ENCODE measurements at places on chromosomes 2 and 18.
A peak's percentile ranks its signal among the peaks of the same experiment; 100 is the strongest.

DNA sequence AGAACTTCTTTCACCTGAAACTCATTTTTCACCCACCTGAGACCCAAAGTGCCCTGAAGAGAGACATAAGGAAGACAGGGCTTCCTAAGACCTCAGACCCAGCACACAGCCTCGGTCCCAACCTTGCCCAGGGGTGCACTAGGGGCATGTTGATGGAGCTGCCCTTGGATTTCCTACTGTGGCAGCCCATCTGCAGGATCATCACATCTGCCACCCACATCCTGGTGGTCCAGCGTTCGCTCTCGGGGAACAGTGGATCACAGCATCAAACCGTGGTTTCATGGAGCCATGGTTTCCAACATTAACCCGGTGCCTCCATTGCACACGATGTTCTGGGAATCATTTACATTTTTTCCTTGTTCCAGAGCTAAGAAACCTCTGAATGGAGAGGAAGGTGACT, 186.4 kb downstream of the TFCP2L1 start:
- no peak for DNase-seq

GRCh38 chr18:61282926-61283325, 50.3 kb upstream of the CDH20 start:
- no peak for DNase-seq

- DNase-seq = no peak
Observed at GRCh38 chr2:225479386-225479785, 79.9 kb downstream of the NYAP2 start.

DNA sequence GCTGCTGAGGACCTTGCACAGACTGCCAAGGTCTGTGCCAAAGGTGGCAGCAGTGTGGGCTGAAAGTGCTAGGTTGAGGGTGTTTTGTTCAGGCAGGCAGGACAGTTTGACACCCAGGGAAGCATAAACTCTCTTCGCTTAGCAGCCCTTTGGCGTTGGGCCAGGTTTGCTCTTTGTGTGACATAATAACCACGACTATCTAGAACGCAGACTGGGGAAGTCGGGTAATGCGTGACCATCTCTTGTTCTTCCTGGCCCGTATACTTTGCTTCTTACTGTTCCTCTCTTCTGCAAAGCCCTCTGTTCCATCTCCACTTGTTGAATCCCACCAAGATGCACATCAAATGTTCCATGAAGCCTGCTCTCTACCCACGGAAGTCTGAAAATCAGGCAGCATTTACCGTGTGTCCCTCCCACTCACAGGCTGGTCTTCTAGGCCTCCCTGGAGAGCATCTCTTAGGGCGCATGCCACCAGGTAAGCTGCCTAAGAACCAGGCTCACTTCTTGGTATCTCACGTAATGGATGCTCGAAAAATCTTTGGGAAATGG, 96.7 kb upstream of the LMAN1 start:
- DNase-seq = no peak

DNA sequence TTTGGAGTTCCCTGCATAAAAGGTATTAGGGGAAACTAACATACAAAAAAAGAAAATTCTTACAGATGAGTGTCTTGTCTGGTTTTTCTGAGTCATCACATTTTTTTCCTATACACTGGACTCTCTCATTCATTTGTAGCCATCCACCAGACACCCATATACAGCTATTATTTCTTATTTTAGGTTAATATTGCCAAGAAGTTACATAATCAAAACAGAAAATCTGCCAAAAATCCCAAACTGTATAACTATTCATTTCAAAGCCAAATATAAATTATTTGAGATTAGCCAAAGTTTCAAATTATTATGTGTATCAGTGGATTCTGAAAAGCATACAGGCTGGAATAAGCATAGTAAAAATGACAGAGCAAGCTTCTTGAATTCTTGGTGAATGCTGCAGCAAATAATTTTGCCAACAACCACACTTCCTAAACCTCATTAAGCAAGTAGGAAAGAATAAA, 191.2 kb downstream of the NCKAP5 start:
- no peak for DNase-seq

- DNase-seq = no peak
Observed at GRCh38 chr2:44616667-44617155, 255.0 kb downstream of the CAMKMT start.

DNA sequence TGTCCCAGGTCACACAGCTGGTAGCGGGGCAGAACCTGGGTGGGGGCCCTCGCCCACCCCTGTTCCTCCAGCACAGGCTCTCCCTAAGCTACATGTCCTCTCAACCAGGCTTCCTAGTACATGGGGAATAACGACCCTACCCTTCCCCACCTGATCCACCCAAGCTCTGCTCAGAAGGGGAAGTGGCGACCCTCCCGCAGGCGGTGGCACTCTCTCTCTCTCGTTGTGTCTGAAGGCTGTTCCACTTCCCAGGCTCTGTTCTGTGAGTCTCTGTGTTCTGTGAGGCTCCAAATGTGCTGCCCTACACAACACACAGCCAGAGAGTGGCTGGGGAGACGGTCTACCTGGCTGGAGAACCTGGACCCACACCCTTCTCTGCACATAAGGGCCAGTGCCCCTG, 135.8 kb downstream of the COPS8 start:
- no peak for DNase-seq

DNA sequence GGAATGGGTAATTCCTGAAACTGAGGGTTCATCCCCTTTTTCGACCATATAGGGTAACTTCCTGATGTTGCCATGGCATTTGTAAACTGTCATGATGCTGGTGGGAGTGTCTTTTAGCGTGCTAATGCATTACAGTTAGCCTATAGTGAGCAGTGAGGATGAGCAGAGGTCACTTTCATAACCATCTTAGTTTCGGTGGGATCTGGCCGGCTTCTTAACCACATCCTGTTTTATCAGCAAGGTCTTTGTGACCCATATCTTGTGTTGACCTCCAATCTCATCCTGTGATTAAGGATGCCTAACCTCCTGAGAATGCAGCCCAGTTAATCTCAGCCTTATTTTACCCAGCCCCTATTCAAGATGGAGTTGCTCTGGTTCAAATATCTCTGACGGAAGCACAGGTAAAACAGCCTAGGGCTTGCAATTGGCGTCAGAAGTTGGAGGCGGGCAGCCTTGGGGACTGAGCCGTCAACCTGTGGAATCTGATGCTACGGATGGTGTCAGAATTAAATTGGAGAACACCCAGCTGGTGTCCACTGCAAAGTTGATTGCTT, 19.5 kb downstream of the RALBP1 start:
- no peak for DNase-seq

- DNase-seq = no peak
Observed at GRCh38 chr2:75564713-75565359, 4.1 kb upstream of the EVA1A start.

DNA sequence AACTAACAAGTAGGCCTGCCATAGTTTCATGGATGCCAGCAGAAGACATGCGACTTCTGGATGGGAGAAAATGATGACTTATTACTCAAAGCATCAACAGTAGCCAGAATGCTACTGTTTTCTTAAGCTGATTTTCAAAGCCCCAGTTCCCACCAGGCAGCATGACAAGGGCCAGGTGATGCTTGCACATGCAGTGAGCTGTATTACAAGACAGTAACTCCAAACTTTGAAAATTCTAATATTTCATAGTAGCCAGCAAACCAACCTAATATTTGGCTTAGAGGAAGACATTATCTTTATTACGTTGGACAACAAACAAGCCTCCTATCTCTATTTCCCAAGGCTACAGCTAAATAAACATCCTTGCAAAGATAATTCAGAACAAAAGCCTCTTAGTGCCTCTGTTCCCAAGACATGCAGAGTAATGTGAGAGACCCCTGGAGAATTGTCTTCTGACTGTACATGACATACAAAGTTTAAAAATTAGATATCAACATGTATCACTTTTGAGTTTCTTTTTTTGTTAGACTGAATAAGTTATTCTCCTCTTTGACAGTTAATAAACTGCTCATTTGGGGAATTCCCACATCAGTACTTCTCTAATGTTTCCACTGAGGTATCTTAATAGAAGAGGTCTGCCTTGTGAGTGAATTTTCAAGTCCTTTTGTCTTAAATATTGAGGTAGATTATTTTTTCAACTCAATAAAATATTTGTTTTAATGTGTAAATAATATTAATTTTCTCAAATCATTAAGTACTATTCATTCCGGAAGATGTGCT, 367.6 kb upstream of the CWC22 start:
- no peak for DNase-seq

GRCh38 chr2:232417489-232417888, 10.8 kb downstream of the ALPG start:
- DNase-seq = no peak

DNA sequence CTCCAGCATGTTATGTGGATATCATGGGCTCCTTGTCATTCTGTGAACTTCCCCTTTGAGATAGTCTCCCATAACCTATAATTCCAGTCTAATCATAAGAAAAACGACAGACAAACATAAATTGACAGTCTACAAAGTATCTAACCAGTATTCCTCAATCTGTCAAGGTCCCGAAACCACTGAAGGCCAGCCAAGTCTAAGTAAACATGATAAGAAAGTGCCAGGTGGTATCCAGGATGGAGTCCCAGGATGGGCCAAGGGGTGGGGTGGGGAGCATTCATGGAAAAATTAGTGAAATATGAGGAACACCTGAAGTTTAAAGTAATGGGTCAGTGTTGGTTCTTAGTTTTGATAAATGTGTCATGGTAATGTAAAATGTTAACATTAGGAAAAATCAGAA, 355.5 kb downstream of the DPP10 start:
- DNase-seq = no peak

DNA sequence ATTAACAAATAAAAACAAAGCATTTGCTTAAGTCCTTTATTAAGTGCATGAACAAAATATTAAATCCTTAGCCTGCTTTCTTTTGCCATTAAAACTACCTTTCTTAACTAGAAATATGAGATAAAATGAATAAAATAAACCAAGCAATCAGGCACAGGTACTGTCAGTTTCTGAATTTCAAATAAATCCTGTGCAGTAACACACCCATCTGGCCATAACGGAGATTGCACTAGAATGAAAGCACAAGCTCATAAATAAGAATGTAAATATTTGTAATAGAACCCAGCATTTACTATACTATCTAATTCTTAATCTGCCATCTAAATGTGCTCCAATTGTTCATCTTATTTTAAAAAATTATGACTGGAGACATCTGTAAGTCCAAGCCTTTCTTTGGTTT, 31.9 kb downstream of the PRKRA start:
- no peak for DNase-seq

- no peak for DNase-seq
Observed at GRCh38 chr18:63031375-63031774, 288.2 kb downstream of the BCL2 start.

GRCh38 chr2:168712053-168712452, 90.4 kb upstream of the NOSTRIN start:
- DNase-seq = no peak

GRCh38 chr18:42028247-42028832, 73.3 kb downstream of the PIK3C3 start:
- peak; percentile 27 for DNase-seq

DNA sequence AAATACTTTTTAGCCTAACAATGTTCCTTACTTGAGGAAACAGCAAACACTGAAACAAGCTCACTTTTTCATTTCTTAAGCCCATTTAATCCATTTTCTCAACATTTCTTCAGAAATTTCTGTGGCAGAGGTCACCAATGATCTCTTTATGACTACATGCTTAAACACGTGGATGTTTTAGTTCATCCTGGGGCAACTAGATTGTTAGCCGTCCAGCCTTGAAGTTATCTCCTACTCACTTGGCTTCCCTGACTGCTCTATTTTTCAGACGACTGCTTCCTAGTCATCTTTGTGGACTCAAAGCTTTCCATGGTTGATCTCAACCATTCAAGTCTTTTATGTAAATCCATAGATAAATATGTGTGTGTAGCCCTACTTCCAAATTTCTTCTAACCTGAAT, 24.1 kb downstream of the CD302 start:
- DNase-seq = no peak

DNA sequence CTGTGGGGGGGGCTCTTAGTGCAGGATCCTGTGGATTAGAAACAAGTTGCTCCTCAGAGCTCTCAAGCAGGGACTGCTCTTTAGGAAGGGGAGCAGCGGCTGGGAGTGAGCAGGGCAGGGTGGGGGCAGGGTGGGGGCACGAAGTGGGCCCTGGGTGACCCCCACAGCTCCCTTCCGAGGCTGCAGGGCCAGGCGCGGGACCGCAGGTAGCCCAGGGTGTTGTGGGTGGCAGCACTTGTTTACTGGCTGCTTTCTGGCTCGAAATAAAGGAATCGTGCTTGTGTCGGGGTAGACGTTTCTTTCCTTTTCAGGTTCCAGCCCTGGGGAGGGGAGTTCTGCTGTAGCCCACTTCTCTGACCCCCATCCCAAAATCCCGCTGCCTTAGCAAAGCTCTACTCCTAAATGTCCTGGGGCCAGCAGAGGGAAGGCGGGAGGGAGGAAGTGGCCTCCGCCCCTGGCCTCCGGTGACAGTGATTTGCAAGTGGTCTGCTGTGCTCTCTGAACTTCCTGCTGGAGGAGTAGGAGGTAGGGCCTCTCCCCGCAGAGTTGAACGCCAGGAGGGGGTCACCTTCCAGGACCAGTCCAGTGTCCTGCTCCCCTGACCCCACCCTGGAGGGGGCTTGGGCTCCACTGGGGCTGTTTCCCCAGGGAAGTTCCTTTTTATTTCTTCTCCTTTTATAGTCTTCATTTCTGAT, 8.3 kb downstream of the NEU4 start:
- DNase-seq = no peak

- no peak for DNase-seq
Observed at GRCh38 chr2:240323601-240324291, 111.7 kb upstream of the GPC1 start.

DNA sequence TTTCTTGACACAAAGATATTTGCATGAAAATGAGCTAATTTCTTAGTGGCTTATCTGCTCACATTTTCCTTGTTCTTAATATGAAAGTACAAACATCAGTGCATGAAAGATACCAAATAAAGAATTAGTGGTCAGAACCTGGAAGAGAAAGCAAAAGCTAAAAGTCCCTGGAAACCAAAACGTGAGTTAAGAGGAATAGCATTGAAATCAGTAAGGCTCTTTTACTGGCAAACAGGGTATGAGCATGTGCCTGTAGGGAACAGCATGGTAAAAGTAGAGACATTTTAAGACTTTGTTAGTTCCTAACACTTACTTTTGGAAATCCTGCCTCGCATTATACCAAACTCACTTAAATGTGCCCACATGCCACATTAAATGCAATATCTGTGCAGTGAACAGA, 31.9 kb upstream of the CWC22 start:
- no peak for DNase-seq

DNA sequence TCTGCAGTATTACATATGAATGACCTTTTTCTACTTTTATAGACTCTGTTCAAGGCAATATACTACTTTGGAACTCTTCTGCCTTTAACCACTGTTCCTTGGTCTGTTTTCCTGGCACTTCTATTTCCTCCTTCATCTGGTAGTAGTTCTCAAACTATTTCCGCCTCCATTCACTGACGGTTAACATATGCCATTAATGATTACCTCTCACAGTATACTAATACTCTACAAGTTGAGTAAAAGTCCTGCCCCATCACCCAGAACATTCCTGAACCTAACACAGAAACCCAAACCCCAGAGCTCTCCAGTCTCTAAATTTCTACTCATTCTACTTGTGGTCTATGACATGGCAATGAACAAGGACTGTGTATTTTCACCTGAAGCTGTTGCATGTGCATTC, 4.5 kb downstream of the GFPT1 start:
- no peak for DNase-seq

- DNase-seq = no peak
Observed at GRCh38 chr18:35605686-35606417, 24.3 kb downstream of the GALNT1 start.

GRCh38 chr2:46695283-46695682, 215.9 kb downstream of the TMEM247 start:
- DNase-seq = no peak

GRCh38 chr18:72895548-72895947, 27.8 kb upstream of the NETO1 start:
- DNase-seq = peak; percentile 3

- DNase-seq = no peak
Observed at GRCh38 chr2:211014376-211014775, 458.0 kb downstream of the CPS1 start.

All from stimulated activated naive CD8-positive, alpha-beta T cell treated with anti-CD3 and anti-CD28 coated beads, Interleukin-15, Interleukin-2, amounts not matched to agents 100 U/mL and 50 U/mL, for 24 hours (primary cell).